ENCODE measurements at places on chromosomes 1 and 21. TPM values are rescaled to one million over a fixed set of nuclear protein-coding genes. Genes with fewer than 3 reads are reported as not detected.
A peak's percentile ranks its signal among the peaks of the same experiment; 100 is the strongest.

DNA sequence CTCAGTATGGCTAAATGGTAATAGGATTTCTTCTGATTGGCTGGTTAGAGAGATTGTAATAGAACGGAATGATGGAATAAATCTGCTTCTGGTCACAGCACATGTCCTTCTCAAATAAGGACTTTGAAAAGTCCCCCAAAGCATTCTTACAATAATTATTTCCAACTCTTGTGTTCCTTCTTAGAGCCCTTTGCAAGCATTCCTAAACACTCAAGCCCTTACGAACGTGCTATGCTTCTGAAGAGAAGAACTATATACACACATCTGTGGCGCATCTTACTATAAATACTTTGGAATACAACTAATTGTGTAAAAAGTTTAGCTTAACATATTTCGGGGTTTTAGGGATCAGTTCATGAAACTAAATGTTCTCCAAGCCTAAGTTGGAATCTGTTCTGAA lies 25.6 kb downstream of the CLIC4 start:
- DNase-seq = no peak

- DNase-seq = peak; percentile 24
Measured at GRCh38 chr1:219876798-219877209, 51.6 kb downstream of the SLC30A10 start.

DNA sequence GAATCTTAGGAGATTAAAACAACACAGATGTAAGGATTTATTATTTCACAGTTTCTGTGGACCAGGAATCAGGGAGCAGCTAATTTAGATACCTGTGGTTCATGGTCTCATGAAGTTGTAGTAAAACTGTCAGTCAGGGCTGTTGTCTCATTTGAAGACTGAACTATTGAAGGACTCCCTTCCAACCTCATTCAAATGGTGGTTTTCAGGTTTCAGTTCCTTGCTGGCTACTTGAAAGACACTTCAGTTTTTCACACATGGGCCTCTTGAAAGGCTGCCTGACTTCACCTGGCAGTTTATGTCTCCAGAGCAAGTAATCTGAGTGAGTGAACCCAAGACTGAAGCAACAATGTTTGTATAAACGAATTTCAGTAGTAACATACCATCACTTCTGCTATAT lies 915.9 kb downstream of the PLA2G4A start:
- DNase-seq = no peak

- no peak for DNase-seq
Measured at GRCh38 chr1:7247791-7248548, 462.7 kb downstream of the CAMTA1 start.

DNA sequence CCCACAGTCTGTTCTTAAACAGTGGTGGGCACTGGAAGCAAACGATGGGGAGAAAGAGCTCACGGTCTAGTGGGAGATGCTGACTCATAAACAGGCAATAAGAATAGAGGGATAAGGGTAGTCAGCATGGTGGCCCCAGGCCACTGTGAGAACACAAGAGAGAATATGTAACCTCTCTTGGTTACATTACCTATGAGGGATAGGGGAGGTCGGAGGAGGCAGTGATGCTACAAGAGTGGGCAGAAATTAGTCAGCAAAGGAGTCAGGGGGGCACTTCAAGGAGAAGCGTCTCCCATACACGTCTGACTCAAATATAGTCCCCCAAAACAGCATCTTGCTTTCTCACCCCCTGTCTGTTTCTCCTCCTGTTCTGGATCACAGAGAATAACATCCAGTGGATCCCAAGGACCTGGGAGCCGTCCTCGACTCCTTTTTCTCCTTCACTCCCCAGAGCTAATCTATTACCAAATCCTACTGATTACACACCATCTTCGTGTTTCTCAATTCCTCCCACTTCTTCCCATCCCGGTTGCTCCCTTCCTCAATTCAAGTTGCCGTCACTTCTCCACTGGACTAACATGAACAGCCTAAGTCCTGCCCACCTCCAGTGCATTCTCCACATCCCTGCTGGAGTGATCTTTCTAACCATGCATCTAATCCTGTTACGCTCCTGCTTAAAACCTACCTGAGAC lies 2.1 kb downstream of the SLAMF8 start:
- DNase-seq = no peak

DNA sequence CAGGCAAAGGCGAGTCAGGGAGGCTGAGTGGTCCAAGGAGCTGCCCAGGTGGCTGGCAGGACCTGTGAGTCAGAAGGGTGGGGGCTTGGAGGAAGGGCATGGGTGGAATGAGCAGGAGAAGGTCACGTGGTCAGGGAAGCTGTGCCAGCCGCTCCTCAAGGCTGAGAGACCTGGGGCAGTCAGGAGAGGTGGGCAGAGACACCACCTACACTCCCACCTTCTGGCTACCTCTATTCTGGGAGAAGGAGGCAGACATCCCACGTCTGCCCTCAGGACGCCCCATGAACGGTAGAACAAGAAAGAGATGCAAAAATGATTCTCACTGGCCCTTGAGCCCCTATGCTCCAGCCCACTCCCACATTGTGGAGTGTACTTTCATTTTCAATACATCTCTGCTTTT lies 151.8 kb upstream of the RAB4A start:
- DNase-seq = no peak

- DNase-seq = no peak
Measured at GRCh38 chr1:170596701-170597100, 64.7 kb downstream of the GORAB start.

DNA sequence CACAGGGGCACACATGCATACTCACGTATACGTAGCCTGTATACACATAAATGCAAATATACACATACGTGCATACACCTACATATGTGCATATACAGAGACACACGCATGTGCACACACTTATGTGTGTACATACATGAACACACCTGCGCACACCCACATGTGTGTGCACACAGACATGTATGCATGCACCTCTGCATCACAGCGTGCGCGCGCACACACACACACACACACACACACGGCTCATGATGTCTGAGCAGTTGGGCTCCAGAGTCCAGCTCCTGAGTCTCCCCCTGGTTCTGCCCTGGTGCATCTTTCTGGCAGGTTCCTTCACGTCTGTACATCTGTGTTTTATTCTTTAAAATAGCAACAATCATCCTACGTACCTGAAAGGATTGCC lies 600.5 kb downstream of the NPHP4 start:
- no peak for DNase-seq

DNA sequence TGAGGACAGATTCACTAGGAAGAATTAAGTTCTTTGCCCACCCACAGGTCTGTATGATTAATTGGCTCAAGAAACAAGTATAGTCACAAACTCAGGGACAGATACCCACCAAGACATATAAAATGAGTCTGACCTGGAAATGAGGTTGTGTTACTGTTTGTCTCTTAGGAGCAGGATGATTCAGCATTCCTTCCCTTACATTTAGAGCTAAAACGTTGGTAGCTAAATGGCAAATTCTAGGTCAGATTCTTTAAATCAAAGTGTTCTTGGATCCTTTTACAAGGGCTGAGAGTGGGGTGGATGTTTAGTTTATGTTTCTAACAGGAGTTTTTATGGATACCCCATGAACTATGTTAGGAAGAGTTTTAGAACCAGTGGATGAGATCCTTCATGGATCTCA lies 4.7 kb downstream of the RIMKLA start:
- peak; percentile 17 for DNase-seq

DNA sequence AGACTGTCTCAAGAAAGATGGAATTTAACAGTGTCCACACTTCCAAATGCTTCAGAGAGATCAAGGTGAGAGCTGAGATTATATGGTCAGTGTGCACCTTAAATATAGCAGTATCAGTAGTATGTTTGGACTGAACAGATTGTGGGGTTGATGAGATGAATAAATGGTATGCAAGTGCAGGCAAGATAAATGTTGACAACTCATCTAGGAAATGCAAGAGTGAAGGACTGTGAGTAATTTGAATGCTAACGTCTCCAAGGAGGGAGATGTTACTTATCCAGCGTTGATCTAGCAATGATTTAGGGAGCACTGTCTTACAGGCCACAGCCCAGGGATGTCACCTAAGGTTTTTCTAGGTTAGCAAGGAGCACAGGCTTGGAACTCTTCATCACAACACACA lies 170.7 kb upstream of the GALNT2 start:
- no peak for DNase-seq

- DNase-seq = no peak
Measured at GRCh38 chr1:80509965-80510522, 1290.7 kb upstream of the ADGRL2 start.

- no peak for DNase-seq
Measured at GRCh38 chr1:47849591-47850261, 147.5 kb downstream of the TRABD2B start.

The NTNG1 gene
- 16.0 TPM for total RNA-seq

The ZYG11A gene
- 0.47 TPM for total RNA-seq

The PLCH2 gene
- 0.10 TPM for total RNA-seq

The DAB1 gene
- total RNA-seq = not detected

The MASP2 gene
- total RNA-seq = not detected

The C1orf105 gene
- total RNA-seq = not detected

The CRYAA gene
- not detected for total RNA-seq

Measured in HT1080 (cell line).